ENCODE measurements at places on chromosomes 6 and 20. TPM values are rescaled to one million over a fixed set of nuclear protein-coding genes. Genes with fewer than 3 reads are reported as not detected.
A peak's percentile ranks its signal among the peaks of the same experiment; 100 is the strongest.

DNA sequence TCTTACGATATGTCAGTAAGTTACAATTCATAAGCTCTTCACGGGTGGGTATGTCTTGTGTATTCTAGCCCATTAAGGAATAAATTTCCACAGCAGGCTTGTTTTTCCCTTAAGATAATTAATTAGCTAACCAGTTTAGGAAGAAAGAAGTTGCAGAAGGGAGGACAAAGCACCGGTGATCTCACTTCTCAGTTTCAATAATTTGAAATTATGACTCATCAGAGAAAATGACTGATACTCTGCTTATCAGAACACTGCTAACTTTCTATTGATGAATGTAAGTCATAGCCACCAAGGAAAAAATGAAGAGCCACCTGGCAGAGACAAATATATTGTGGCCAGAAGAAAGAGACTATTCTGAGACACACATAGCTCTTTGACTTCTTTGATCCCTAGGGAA lies 35.0 kb upstream of the ENTPD6 start:
- H3K27me3 ChIP-seq, result no peaks in the 10 kb centered on the region
- H3K27ac ChIP-seq, result no peak overlapping the region
- H3K4me1 ChIP-seq, result no peaks in the 10 kb centered on the region
- H3K36me3 ChIP-seq, result no peaks in the 10 kb centered on the region

DNA sequence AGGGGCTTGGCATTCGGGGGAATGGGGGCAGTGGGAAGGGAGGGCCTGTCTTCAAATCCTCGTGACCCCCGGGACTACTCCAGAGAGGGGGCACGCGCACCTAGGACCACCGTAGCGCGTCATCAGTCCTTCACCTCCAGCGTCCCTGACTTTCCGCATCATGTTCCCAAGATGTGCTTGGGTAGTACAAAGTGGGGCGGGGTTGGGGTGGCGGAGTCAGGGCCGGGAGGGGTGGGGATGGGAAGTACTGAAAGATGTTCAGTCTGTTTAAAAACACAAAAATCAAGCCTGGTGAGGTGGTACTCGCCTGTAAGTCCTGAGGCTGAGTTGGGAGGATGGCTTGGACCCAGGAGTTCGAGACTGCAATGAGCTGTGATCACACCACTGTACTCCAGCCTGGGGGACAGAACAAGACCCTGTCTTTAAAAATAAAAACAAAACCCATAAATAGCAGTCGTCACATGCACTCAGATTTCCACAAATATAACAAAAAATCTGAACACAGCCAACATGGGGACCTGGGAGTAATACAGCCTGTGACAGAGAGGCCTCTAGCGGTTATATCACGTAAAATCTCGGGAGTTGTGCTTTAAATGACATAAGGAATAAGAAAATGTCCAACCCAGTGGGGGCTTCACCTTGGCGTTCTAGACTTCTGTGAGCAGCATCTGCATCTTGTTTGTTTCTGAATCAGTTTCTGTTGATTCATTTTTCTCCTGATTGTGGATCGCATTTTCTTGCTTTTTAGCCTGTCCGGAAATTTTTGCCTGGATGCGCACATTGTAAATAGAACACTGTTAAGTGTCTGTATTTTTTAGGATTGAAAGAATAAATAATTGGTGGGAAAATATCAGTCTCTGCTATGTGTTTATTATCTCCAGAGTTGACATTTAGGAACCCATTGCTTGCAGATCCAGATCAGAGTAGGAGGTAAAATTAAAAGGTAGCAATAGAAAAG lies 698 bp upstream of the LRP11 start:
- peak overlapping the region; percentile 48 for H3K4me3 ChIP-seq
- peak overlapping the region; percentile 89 for H3K27ac ChIP-seq
- H3K4me1 ChIP-seq, result no peaks in the 10 kb centered on the region
- no peaks in the 10 kb centered on the region for H3K36me3 ChIP-seq

GRCh38 chr20:64107736-64108457 lies 532 bp upstream of the NPBWR2 start:
- no peak for DNase-seq
- H3K4me3 ChIP-seq, result no peak overlapping the region
- no peaks in the 10 kb centered on the region for H3K4me1 ChIP-seq
- no peaks in the 10 kb centered on the region for H3K27me3 ChIP-seq

DNA sequence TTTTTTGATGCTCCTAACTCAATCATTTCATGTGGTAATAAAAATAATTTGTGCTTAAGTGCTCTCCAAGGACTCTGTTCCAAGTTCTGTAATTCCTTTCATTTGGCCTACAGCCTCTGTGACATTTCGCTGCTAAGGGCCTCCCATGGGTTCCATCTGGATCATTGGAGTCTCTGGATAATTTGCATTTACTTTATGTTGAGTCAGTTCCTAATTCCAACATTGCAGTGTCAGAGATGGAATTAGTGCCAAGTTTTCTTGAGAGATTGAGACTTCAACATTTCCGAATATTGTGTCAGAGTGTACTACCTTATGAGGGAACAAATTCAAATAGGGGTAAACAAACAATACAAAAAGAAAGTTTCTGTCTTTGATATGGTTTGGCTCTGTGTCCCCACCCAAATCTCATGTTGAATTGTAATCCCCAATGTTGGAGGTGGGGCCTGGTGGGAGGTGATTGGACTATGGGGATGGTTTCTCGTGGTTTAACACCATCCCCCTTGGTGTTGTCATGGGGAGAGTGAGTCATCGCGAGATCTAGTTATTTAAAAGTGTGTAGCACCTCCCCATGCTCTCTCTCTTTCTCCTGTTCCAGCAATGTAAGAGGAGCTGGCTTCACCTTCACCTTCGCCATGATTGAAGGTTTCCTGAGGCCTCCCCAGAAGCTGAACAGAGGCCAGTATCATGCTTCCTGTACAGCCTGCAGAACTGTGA lies 244.1 kb upstream of the TBX18 start:
- H3K36me3 ChIP-seq, result no peaks in the 10 kb centered on the region
- no peaks in the 10 kb centered on the region for H3K27me3 ChIP-seq
- no peak overlapping the region for H3K4me3 ChIP-seq
- no peak overlapping the region for H3K27ac ChIP-seq
- no peak for DNase-seq

DNA sequence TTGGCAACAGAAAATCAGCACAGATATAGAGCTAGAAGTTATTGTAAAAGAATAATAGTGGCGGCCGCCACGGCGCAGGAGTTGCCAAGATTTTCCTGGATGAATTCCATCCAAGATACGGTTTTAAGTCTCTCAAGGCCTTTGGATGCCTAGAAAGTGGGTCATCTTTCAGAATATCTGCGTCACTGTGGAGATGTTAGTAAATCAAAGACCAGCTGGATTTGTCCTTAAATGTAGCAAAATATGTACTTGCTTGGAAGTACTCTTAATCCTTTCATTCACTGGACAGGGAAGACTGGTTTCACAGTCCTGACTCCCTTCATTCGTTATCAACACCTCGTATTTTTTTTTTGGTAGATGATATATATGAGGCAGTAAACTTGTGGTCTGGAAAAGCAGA lies 83.0 kb downstream of the SLC22A3 start:
- H3K36me3 ChIP-seq, result no peaks in the 10 kb centered on the region
- no peaks in the 10 kb centered on the region for H3K27me3 ChIP-seq
- no peak for DNase-seq
- H3K4me1 ChIP-seq, result peaks cover 5% of the 10 kb centered on the region

The RGS17 gene
- total RNA-seq, result not detected

The NELFE gene
- 91.2 TPM for total RNA-seq

The XKR7 gene
- total RNA-seq, result not detected

The TSHZ2 gene
- 23.4 TPM for total RNA-seq

The LTB gene
- total RNA-seq, result not detected

All from tibial nerve (tissue), 4 donors.